ENCODE measurements at places on chromosomes 16 and 17.

DNA sequence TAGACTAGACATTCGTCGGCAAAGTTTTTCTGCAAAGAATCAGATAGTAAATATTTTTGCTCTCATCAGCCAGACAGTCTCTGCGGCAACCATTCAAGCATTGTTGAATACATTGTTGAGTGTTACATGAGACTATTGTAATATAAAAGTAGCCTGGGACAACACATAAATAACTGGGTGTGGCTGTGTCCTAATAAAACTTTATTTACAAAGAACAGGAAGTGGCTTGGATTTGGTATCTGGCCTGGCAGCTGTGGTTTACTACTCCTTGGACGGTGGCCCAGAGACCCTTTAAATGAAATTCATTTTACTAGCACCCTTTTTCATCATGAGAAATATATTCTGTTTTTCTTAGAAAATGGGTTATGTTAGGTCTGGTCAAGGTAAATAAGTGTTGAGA, 297.2 kb downstream of the WWOX start:
- no peak for DNase-seq

- DNase-seq, result no peak
These were observed 29.0 kb upstream of the SLC39A11 start for GRCh38 chr17:73121506-73121905.

DNA sequence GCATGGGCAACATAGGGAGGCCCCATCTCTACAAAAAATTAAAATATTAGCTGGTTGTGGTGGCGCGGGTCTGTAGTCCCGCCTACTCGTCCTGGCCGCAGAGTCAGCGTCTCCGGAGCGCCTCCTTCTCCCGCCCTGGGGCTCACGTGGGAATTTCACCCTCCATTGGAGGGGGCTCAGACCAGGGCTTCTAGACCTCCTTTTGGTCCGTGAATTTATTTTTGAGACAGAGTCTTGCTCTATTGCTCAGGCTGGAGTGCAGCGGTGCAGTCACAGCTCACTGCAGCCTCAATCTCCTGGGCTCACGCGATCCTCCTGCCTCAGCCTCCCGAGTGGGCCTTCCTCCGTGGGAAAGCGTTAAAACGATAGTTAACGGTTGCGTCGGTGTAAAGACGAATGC, 394 bp upstream of the NME4 start:
- DNase-seq, result peak; percentile 83

DNA sequence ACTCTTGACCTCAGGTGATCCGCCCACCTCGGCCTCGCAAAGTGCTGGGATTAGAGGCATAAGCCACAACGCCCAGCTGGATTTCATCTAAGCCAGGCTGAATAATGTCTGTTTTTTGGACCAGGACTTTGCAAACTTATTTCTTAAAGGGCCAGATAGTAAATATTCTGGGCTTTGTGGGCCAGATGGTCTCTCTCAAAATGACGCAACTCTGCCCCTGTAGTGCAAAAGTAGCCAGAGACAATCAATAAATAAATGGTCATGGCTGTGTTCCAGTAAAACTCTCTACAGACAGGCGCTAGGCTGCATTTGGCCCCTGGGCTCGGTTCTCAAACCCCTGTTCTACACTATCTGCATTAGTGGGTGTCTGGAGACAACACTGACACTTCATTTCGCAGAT, 121.9 kb upstream of the CDH13 start:
- peak; percentile 11 for DNase-seq

DNA sequence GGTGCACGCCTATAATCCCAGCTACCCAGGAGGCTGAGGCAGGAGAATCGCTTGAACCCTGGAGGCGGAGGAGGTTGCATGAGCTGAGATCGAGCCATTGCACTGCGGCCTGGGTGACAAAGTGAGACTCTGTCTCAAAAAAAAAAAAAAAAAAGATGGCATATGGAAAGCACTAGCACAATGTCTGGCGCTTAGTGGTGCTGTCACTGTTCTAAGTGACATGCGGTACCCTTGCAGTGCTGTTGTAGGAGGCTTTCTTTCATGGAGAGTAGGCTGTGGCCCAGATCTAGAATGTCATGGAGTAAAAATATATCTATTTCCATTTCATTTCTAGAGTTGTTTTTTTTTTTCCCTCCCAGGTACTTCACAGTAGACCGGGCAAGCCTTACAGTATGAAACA, 14.6 kb upstream of the METTL9 start:
- DNase-seq, result no peak

DNA sequence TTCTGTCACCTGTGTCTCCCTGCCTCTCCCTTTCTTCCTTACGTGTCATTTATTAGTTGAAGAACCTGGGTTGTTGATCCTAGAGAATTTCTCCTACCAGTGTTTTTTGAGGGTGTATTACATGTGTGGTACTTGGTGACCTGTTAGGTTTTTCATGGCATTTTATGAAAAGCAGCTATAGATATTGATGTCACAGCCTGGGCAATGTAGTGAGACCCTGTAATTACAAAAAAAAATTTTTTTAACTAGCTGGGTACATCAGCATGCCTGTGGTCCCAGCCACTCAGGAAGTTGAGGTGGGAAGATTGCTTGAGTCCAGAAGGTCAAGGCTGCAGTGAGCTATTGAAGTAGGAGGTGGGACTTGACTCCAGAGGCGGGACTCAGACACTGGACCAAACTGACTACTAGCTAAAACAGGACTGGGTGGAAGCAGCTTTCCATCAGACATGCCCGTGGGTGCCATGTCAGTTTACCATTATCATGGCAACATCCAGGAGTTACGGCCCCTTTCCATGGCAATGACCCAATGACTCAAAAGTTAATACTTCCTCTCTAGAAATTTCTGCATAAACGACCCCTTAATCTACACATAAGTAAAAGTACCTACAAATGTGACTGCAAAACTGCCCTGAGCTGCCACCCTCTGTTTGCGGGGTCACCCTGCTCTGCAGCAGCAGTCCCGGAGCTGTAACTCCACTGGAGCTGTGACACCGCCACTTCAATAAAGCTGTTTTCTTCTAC, 311.4 kb downstream of the SNX29 start:
- no peak for DNase-seq

DNA sequence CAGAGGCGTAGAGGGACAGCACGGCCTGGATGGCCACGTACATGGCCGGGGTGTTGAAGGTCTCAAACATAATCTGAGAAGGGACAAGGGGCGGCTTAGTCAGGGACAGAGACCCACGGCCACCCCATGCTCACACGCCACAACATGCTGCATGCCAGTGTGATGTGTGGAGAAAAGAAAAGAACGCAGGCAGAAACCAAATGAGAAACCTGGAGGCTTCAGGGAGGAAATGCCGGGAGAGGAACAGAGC, 1.1 kb downstream of the ACTG1 start:
- DNase-seq, result peak; percentile 64

GRCh38 chr16:27690608-27691007, 140.7 kb downstream of the KATNIP start:
- DNase-seq, result peak; percentile 77

DNA sequence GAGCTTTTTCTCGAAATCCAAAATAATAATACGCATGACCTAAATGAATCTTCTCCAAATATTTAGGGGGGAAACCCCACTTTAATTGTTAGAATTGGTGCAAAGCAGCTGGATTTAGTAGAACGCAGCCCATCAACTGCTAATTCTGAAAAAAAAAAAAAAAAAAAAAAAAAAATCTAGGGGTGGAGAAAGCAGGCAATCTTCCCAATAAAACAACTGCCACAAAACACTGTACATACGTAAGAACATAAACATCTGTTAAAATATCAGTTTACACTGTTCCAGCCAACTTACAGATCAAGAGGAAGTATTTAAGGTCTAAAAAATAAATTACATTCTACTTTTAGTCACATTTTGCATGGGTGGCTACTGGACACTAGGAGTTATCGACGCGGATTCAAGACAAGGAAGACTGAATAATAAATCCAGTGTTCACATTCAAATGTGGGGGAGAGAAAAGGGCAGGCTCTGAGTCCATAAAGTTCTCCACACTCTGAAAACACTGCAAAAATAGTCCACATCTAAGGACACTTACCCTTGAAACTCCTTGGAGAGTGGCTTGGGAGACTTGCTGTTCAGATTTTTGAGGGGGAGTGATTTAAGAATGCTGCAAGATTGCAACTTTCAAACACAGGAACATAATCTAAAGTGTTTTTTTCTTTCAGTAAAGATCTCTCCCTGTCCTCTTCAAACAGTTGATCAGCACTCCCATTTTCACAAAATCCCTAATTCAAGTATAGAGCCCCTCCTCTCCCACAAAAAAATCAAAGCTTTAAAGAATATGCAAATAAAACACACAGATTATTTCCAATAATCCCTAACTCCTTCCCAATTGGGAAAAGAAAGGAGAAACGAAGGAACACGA, 1.3 kb downstream of the APPBP2 start:
- peak; percentile 20 for DNase-seq

DNA sequence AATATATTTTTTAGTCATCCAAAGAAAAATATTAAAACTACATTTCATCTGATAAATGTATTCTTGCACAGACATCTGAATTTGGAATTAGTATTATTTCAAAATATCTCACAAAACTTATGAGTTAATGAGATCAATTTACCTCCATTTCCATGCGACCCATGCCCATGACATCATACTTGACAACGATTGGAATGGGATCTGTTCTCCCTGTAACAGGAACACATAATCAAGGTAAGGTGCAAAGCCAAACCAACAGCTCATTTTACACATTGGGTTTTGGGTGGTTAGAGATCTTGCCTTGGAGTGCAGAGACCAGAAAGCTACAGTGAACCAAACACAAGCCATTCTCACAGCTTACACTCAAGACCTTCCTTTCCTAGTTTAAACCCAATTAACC, 46.9 kb upstream of the ITGA2B start:
- DNase-seq, result no peak

- peak; percentile 87 for DNase-seq
These were observed 982 bp downstream of the SPAG9 start for GRCh38 chr17:51119415-51120356.

GRCh38 chr16:11242658-11243057, 13.3 kb downstream of the SOCS1 start:
- DNase-seq, result no peak

DNA sequence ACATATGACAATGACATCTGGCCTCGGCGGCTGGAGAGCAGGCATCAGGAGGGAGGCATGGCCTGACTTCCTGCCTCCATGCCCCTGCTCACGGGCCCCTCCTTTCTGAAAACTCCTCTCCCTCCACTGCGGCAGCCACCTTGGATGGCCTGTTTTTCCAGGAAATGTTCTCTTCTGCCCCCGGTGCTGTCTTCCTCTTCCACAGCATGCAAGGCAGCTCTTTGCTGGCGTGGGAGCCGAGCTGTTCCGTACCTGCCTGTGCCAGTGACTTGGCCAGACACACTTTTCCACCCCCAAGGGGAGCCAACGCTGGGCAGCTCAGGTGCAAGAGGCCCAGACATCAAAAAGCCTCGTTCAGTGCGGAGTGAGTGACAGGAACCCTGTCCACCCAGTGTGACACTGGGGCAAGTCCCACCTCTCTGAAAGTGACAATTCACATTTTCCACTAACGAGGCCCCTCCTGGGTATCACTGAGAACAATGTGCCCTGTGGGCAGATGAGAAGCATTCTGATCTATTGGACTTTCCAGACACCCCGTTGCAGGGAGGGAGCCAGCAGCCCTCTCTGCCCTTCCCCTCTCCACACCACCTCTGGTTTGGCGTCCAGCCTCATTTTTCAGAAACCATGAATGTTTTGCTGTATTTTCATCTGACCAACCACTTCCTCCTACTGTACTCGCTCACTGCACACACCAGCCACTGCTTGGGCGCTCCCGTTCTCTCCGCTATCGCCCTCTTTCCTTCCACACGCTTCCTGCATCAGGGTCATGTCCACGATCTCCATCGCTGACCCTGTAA, 31.2 kb downstream of the NSMCE1 start:
- DNase-seq, result no peak

DNA sequence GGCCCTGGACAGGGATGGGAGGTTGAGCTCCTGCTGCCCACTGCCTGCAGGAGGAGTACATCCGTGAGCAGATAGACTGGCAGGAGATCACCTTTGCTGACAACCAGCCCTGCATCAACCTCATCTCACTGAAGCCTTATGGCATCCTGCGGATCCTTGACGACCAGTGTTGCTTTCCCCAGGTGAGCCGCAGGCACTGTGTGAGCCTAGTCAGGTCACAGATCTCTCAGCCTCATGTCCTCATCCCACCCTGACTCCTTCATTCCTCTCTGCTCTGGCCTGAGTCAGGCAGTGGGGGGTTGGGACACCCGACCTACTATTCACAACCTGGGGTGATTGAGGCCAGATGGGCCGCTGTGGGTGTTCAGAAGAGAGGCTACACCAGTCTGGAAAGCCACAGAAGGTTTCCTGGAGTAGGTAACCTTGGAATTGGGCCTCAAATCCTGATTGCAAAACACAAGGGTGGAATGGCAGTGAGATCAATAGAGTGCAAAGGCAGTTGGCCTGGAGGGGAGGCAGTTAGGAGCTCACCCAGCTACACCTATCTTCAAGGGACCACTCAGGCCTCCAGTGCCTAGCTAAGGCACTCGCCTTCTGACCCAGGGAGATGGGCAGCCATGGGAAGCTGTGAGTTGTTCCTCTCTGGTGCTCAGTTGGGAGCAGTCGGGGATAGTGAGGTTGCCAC, 29.7 kb downstream of the MYO15A start:
- no peak for DNase-seq

GRCh38 chr17:1914661-1915083, 84.9 kb downstream of the RPA1 start:
- DNase-seq, result peak; percentile 91

DNA sequence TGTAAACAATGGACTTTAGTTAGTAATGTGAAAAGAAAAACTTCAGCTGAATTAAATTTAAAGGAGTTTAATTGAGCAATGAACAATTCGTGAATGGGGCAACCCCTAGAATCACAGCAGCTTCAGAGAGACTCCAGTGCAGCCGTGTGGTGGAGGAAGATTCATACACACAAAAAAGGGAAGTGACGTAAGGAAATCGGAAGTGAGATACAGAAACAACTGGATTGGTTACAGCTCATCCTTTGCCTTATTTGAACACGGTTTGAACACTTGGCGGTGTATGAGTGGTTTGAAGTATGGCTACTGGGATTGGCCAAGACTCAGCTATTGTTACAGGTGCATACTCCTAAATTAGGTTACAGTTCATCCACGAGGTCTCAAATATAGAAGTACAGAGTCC, 460.4 kb upstream of the ASIC2 start:
- DNase-seq, result peak; percentile 17

DNA sequence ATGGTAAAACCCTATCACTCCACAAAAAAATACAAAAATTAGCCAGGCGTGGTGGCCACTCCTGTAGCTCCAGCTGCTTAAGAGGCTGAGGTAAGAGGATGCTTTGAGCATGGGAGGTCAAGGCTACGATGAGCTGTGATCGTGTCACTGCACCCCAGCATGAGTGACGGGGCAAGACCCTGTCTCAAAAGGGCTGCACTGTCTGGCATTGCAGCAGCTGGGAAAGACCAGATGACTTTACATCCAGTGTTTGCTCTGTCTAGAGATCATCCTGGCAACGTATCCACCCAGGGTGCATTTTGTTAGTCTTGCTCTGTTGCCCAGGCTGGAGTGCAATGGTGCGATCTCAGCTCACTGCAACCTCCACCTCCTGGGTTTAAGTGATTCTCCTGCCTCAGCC, 52.0 kb downstream of the MRM3 start:
- no peak for DNase-seq

GRCh38 chr17:46081018-46081320, 81.9 kb downstream of the STH start:
- no peak for DNase-seq
